ENCODE measurements at places on chromosomes 6 and 20. TPM values are rescaled to one million over a fixed set of nuclear protein-coding genes. Genes with fewer than 3 reads are reported as not detected.

BHLHE23 gene
- total RNA-seq: not detected

GRCh38 chr6:22569281-22570184 lies at the start of gene HDGFL1:
TSS of gene HDGFL1 (plus strand) at chr6:22569566. CDS start at chr6:22569576, 10 bp downstream.
- no peak for DNase-seq

DNA sequence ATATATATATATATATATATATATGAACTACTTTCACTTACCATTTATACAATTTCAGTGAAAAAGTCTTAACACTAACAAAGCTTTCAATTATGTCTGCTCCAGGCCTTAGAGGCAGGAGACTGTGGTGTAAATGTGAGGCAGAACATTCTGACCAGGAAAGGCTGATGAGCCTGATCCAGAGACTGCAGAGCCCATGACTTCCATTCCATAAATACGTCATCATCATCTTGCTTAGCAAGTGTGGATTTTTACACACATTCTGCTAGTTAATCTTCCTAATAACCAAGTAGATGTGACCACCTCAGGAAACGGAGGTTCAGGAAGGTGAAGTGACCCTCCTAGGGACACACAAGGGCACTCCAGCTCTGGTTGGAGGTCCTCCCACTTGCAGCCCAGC lies 14.9 kb downstream of the TRERF1 start:
- no peak for DNase-seq

DNA sequence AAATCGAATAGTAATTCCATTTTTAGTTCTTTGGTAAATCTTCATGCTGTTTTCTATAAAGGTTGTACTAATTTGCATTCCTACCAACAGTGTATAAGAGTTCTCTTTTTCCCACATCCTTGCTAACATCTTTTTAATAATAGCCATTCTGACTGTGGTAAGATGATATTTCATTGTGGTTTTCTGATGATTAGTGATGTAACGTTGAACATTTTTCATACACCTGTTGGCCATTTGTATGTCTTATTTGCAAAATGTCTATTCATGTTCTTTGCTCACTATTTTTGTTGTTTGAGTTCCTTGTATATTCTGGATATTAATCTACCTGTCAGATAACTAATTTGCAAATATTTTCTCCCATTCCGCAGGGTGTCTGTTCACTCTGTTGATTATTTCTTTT lies 64.5 kb downstream of the LIN28B start:
- DNase-seq: no peak

DNA sequence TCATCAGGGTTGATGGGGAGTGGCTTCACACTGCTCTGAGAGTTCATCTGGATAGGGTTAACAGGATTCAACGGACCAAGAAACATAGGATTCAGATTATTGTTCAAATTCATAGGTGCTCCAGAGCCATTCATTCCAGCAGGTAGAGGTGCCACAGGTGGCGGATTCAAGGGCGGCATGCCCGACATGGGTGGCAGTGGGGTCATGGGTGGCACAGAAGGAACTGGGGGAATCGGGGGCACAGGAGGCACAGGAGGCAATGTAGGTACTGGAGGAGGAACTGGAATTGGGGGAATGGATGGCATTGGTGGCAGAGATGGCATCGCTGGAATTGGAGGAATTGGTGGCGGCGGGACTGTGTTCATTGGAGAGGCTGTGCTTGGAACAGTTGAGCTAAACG lies 10.3 kb downstream of the CPNE1 start:
- DNase-seq: no peak

TUBB2B gene
- total RNA-seq: not detected

Data from thyroid gland (tissue), 4 donors.